ENCODE measurements at places on chromosomes 13 and 19. TPM values are rescaled to one million over a fixed set of nuclear protein-coding genes. Genes with fewer than 3 reads are reported as not detected.
A peak's percentile ranks its signal among the peaks of the same experiment; 100 is the strongest.

Gene ZNF728
- polyA plus RNA-seq: 0.01 TPM

Gene CAMSAP3
- 20.0 TPM for polyA plus RNA-seq

Gene FCGBP
- polyA plus RNA-seq: 3.4 TPM

Gene CILP2
- polyA plus RNA-seq: 0.06 TPM

Gene GPR12
- polyA plus RNA-seq: not detected

Gene RNF113B
- polyA plus RNA-seq: not detected

Gene ONECUT3
- polyA plus RNA-seq: not detected

GRCh38 chr13:113544896-113545295, 39.7 kb upstream of the TFDP1 start:
- H3K27ac ChIP-seq: no peak overlapping the region
- H3K4me1 ChIP-seq: peaks cover 15% of the 10 kb centered on the region
- H3K4me3 ChIP-seq: no peak overlapping the region
- H3K27me3 ChIP-seq: no peaks in the 10 kb centered on the region
- peaks cover 26% of the 10 kb centered on the region for H3K36me3 ChIP-seq

DNA sequence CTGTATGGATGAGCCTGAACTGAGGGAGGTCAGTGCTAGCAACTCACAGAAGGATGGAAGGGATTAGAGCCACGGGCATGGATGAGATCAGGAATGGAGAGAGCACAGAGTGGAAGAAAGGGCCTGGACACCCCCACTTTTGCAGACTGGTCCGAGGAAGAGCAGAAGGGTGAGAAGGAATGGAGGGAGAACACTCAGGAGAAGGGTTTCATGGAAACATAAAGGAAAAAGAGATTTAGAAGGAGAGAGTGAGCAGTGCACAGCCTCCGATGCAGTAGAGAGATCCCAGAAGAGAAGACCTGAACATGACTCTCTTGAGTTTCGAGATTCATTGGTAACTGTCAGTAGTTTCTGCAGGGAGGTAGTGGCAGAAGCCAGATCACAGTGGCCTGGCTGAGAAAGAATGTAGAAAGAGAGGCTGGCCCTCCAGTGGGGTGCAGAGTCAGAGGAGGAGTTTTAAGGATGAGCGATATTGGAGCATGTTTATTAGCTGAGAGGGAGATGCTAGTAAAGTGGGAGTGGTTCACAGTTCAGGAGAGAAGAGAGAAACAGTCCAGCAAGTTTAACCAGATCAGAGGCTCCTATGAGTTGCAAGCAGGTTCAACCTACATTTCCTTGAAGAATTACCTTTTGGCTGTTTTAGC, 108.9 kb downstream of the ZAR1L start:
- H3K4me1 ChIP-seq: peaks cover 6% of the 10 kb centered on the region
- no peaks in the 10 kb centered on the region for H3K27me3 ChIP-seq
- no peak overlapping the region for H3K27ac ChIP-seq
- no peaks in the 10 kb centered on the region for H3K36me3 ChIP-seq
- no peak overlapping the region for H3K4me3 ChIP-seq

GRCh38 chr19:34306213-34306661, 51.9 kb downstream of the GARRE1 start:
- H3K27ac ChIP-seq: peak overlapping the region; percentile 52
- H3K27me3 ChIP-seq: no peaks in the 10 kb centered on the region
- no peaks in the 10 kb centered on the region for H3K4me1 ChIP-seq
- DNase-seq: no peak

DNA sequence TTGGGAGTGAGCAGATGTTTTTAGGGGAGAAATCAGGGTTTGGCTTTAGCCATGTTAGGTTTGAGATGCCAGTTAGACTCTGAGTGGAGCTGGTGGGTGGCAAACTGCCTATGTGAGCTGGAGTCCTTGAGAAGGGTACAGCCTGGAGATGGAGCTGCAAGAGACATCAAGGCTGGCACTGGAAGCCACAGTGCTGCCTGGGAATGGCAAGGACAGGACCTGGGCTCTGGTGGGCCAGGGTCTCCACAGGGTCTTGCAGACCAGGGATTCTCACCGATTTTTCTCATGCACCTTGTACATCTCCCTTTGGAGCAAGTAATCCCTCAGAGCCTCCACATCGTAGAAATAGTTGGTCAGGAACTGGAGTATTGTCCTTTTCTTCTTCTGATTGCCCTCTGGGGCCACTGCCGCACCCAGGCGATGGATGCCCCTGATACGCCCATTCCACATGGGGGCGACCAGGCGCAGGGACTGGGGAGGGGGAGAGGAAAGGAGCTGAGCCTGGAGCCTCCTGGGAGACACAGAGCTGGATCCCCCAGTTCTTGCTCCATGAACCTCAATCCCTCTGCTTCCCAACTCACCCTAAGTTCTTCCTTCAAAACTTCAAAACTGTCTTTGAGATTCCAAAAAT, 1.7 kb downstream of the DMAC2 start:
- no peaks in the 10 kb centered on the region for H3K4me1 ChIP-seq
- peaks cover 5% of the 10 kb centered on the region for H3K36me3 ChIP-seq
- H3K27me3 ChIP-seq: no peaks in the 10 kb centered on the region
- H3K4me3 ChIP-seq: no peak overlapping the region

GRCh38 chr19:5407356-5407755, 47.9 kb upstream of the ZNRF4 start:
- no peaks in the 10 kb centered on the region for H3K4me1 ChIP-seq
- no peaks in the 10 kb centered on the region for H3K36me3 ChIP-seq
- no peak overlapping the region for H3K4me3 ChIP-seq
- DNase-seq: no peak

DNA sequence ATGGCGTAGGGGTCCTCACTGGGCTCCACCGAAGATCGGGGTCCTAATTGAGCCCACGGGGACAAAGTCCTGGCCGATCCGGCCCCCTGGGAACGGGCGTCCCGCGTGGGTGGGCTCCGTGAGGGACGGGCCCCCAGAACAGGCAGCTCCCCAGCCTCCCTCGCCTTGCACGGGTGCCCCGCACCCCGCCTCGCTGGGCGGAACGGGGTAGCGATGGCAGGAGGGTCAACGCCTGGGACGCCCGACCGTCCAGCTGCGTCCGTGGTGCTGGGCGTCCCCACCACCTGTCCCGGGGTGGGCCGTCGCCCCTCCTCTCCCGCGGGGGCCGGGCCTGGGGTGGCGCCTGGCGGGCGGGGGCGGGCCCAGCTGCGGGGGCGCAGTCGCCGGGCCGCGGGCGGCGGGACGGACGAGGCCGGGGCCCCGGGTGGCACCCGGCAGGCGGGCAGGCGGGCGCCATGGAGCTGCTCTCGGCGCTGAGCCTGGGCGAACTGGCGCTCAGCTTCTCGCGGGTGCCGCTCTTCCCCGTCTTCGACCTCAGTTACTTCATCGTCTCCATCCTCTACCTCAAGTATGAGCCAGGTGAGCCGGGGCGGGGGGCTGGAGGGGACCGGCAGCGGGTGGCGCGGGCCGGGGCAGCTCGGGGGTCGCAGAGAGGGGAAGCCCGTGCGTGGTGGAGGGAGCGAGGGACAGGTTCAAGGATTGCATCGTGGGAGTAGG, at the start of gene TMEM38A:
TSS of gene TMEM38A (plus strand) at position 377 of the 717 bp plus-strand sequence. CDS start at position 456, 79 bp downstream.
- H3K4me3 ChIP-seq: peak within 1 kb of the TSS; percentile 69
- H3K4me1 ChIP-seq: peaks cover 8% of the 10 kb centered on the region
- peaks cover 25% of the 10 kb centered on the region for H3K36me3 ChIP-seq
- peak within 1 kb of the TSS; percentile 84 for H3K27ac ChIP-seq
- peak; percentile 23 for DNase-seq
- no peaks in the 10 kb centered on the region for H3K27me3 ChIP-seq

- H3K27ac ChIP-seq: no peak overlapping the region
- no peak overlapping the region for H3K4me3 ChIP-seq
- no peaks in the 10 kb centered on the region for H3K36me3 ChIP-seq
- DNase-seq: no peak
- no peaks in the 10 kb centered on the region for H3K27me3 ChIP-seq
These were observed 1167.6 kb upstream of the ATXN8OS start for GRCh38 chr13:68940049-68940448.

- no peak overlapping the region for H3K4me3 ChIP-seq
- no peak overlapping the region for H3K27ac ChIP-seq
- H3K4me1 ChIP-seq: no peaks in the 10 kb centered on the region
These were observed 271.5 kb downstream of the PCDH9 start for GRCh38 chr13:66958611-66959010.

GRCh38 chr13:41008349-41008980, 10.7 kb downstream of the ELF1 start:
- H3K27ac ChIP-seq: no peak overlapping the region
- no peak for DNase-seq
- H3K36me3 ChIP-seq: peaks cover 5% of the 10 kb centered on the region
- H3K4me3 ChIP-seq: no peak overlapping the region
- peaks cover 9% of the 10 kb centered on the region for H3K4me1 ChIP-seq

- H3K36me3 ChIP-seq: no peaks in the 10 kb centered on the region
- DNase-seq: no peak
- H3K27ac ChIP-seq: no peak overlapping the region
- H3K27me3 ChIP-seq: no peaks in the 10 kb centered on the region
- H3K4me3 ChIP-seq: no peak overlapping the region
These were observed 135.7 kb downstream of the DIAPH3 start for GRCh38 chr13:60028021-60028420.

GRCh38 chr13:21481359-21481758, 22.3 kb upstream of the ZDHHC20 start:
- H3K4me3 ChIP-seq: no peak overlapping the region
- H3K4me1 ChIP-seq: no peaks in the 10 kb centered on the region
- no peak for DNase-seq
- H3K27ac ChIP-seq: no peak overlapping the region
- no peaks in the 10 kb centered on the region for H3K36me3 ChIP-seq

DNA sequence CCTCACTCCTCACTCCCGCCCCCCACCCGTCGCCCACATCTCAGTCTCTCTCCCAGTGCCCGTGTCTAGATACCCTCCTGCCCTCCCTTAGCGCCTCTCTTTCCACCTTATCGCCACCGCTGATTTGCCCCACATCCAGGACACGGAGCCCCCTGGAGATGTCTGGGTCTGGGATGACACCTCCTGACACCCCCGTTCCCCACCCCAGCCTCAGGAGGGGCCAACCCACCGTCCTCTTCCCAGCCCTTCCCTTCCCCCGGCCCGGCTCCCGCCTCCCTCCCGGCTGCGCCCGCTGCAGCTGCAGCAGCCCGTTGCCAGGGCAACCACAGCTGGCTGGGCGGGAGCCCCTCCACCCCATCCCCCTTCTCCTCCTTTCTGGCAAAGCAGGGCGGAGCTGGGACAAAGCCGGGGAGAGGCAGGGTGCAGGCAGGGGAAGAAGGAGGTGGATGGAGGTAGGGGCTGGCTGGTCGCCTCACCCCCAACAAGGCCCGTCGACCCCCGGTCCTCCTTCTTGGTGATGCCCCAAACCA, 13.5 kb downstream of the DPF1 start:
- H3K4me1 ChIP-seq: peaks cover 9% of the 10 kb centered on the region
- DNase-seq: peak; percentile 97
- H3K27ac ChIP-seq: peak overlapping the region; percentile 20
- no peaks in the 10 kb centered on the region for H3K27me3 ChIP-seq
- H3K36me3 ChIP-seq: peaks cover 17% of the 10 kb centered on the region
- H3K4me3 ChIP-seq: no peak overlapping the region

DNA sequence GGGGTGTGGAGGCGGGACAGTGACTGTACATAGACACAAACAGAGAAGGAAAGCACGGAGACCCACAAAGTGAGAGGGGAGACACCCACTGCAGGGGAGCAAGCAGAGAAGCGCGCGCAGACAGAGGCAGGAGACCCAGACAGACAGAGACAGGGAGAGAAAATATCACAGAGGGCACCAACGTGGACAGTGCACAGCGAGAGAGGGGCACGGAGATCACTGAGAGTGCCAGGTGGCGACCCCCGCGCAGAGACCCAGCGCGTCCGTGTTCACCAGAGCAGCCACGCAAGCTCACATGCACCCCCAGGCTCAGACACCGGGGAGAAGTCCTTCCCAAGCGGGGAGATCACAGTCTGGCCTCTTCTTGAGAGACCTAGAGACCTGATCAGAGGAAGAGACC, 1.4 kb upstream of the CACNG7 start:
- H3K4me1 ChIP-seq: no peaks in the 10 kb centered on the region
- DNase-seq: no peak
- peaks cover 35% of the 10 kb centered on the region for H3K27me3 ChIP-seq
- no peak overlapping the region for H3K4me3 ChIP-seq

Measured in lung (tissue), 17 donors.